ENCODE measurements at places on chromosomes 6 and 20.

DNA sequence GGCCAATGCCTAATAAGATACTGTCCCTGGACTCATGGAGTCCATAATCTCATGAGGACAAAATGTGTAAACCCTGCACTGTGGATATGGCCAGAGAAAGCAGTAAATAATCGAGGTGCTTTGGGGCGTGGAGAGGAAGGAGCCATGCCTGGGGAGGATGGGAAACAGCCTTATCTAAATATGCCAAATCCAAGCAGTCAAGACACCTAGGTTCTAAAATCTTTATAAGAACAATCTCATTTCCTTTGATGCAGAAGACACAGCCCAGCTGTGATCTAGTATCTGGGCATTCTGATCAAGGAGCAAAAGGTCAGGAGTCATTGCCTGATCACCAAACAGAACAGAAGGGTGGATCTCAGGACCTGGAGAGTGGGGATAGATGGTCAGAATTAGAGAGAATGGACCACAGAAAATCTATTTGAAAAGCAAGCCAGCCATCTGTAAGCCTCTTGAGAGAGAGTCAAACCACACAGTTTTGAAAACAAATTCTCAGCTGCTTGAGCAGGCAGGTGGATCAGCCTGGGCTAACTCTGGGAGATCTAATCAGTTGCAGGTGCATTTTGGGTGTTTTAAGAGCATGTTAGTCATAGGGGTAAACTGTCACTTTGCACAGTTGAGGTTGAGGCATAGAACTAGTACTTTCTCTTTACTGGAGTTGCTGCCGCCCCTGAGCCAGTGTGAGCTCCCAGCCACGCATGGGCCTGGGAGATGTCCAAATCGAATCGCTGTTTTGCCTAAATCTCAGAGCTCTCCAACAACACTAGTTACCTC is 130.8 kb upstream of the TNFAIP3 start:
- DNase-seq, result peak; percentile 80

GRCh38 chr6:148324297-148324985 is 18.2 kb upstream of the SASH1 start:
- no peak for DNase-seq

GRCh38 chr6:43744931-43745727 is 24.9 kb upstream of the VEGFA start:
- DNase-seq, result no peak

GRCh38 chr6:28867086-28867409 is 56.7 kb downstream of the TRIM27 start:
- DNase-seq, result no peak
